ENCODE measurements at places on chromosomes 4 and X. TPM values are rescaled to one million over a fixed set of nuclear protein-coding genes. Genes with fewer than 3 reads are reported as not detected.

DNA sequence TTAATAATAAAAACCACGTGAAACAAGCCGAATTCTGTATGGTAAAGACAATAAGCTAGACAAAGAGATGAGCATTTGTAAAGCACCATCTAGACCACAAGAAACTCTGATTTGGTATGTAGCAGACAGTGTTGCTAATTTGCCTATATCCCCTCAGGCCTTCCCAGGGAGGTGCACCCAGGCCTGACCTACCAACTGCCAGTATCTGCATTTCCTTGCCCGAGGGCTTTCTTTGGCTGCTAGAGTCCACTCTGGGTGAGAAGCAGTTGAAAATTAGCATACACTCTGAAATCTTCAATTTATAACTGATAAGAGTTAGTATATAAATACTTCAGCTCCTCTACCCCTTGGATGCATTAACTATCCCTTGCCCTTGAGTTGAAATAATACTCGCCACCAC lies 37.4 kb upstream of the IL1RAPL1 start:
- DNase-seq, result no peak

- no peak for DNase-seq
Measured at GRCh38 chr4:76969941-76970529, 20.5 kb downstream of the SEPTIN11 start.

DNA sequence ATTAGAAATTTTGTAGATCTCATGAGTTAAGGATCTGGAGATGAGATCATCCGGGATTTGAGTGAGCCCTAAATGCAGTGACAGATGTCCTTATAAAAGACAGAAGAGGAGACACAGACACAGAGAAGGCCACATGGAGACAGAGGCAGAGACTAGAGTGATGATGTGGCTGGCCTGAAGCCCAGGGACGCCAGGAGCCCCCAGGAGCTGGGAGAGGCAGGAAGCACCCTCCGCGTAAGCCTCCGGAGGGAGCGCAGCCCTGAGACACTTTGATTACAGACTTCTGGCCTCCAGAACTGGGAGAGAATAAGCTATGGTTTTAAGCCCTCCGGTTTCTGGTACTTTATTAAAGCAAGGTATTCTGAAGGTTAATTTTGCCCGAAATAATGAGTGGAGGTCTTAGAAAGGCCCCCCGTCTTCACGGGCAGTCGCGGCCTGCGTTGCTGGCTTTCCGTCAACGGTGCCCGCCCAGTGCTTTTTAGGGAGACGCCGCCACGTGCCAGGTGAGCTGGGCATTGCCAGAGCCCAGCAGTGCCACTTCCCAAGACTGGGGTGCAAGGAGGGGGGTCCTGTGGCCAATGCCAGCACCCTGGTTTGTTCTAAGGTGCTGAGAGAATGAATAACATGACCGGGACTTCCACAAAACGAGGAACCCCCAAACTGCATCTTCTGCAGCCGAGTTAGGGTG lies 8.1 kb downstream of the DHRSX start:
- no peak for DNase-seq

Gene CYLC1
- total RNA-seq, result not detected

- no peak for DNase-seq
Measured at GRCh38 chr4:113834298-113834697, 72.8 kb upstream of the CAMK2D start.

Gene HMGB2
- 42.1 TPM for total RNA-seq

Gene PAGE5
- not detected for total RNA-seq

DNA sequence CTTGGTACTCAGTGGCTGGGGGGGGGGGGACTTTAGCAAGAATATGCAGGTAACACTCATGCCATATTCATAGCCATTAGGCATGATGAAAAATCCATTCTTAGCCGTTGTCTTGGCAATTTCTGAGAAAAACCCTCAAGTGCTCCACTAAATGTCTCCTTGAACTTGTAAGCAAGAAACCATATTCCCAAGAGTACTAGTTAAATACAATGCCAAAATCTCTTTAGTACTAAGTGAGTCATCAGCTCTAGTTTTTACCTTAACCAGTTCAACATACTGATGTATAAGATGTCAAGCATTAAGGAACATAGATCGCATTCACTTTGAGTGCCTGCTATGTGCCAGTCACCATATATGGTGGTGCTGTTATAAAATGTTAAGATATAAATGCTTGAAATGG lies 27.5 kb downstream of the UBE2D3 start:
- DNase-seq, result no peak

Gene CORIN
- total RNA-seq, result 53.9 TPM

DNA sequence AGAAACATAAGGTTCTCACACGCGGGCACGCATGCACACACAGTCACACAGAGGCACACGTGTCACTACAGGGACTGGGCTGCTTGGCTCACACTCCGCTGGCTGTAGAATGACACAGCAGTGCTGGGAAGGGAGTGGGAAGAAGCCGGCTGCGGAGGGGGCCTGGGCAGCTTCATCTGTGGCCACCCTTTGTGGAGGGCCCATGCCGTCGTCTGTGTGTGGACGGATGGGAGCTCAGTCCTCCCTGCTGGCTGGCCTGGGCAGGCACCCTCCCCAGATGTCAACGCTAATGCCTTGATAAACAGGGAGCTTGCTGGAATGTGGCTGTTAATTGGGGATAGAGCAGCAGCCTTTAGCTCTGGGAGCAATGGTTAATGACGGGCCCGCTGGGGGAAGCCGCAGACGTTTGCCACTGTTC lies 621.1 kb downstream of the BCOR start:
- DNase-seq, result peak; percentile 68

GRCh38 chrX:3717742-3718420 lies 4.4 kb upstream of the PRKX start:
- no peak for DNase-seq

GRCh38 chr4:40247350-40247749 lies 50.5 kb downstream of the RHOH start:
- no peak for DNase-seq

DNA sequence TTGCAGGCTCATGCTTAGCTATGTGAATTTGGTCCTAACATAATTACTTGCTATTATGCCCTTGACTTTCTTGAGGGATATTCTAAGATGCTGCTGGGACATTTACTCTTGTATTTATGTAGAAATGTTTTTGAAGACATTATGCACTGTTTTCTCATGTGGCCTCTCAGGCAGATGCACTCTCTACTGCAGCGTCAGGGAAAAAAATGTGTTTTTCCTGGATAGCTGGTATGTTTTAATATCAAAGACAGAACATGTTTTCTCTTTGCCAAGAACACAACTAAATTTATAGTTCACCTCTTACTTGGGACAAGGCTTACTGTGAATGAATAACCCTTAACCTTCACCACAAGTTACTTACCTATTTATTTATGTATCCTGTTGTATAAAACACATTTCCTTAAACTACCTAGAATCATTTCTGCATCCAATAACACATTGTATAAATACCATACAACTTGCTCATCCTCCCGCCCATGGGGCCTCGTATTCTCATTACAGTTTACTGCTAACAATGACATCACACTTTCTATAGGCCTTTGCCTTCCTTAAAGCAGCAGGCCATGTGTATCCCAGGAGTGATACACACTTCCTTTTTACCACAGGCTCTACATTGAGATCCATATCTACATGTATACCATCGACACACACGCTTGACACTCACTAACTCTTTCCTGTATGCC lies 178.7 kb downstream of the SLIT2 start:
- DNase-seq, result no peak

DNA sequence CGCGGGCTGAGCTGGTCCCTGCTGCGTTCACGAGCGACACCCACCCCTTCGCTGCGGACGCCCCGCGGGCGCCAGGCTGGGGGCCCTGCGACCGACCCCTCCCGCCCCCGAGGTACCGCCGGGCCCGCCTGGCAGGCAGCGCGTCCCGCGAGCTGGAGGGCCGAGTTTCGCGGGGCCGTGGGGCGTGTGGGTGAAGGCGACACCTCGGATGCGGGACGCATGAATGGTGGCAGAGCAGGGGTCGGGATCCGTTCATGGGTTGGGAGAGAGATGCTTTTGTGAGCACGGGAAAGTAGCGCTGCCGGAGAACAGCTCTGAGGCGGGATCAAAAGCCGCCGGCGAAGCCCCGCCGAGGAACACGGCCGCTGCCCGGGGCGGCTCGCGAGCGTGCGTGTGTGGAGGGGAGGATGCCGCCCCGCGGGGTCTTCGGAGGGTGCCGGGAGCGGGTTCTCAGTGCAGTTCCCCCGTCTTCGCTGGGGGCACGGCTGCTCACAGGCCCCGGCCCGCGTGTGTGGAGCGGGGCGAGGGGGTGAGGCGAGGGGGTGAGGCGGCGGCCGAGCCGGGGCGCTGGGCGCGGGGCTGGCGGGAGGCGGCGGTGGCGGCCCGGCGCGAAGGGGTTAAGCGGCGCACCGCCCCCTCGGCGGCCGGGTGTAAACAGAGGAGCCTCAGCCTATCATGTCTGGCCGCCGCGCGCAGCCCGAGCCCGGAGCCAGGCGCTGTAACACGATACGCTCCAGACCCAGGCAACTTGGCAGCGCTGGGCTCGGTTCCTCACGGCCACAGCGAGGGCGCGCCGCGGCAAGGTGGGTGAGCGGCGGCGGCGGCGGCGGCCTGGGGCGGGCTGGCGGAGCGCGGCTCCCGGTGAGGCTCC lies 205.3 kb downstream of the TENM3 start:
- peak; percentile 95 for DNase-seq

All from Right ventricle myocardium inferior (tissue), 1 donor.